ENCODE measurements at places on chromosomes 11 and 22.

DNA sequence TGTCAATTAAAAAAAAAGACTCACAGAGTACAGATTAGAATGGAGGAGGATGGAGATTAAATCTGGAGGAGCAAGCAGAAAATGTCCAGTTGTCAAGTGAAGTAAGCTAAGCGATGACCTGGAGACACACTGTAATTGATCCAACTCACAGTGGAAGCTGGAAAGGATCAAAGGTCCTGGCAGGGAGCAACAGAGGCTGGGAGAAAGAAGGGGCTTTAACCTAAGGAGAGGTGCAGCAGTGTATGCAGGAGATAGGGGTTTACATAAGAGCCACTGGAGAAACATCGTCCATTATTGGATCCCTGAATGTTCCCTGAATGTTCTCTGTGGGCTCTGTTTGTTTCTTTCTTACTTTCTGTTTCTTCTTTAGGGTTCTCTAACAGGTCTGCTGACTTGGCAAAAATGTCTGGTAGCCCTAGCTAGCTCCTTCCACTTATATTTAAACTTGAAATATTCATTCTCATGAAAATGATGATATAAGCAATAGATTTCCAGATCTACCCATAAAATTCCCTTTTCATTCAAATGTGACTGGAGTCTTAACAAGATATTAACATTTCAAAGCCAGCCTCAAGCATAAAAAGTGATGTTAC lies 30.1 kb upstream of the CAT start:
- no peak for DNase-seq

DNA sequence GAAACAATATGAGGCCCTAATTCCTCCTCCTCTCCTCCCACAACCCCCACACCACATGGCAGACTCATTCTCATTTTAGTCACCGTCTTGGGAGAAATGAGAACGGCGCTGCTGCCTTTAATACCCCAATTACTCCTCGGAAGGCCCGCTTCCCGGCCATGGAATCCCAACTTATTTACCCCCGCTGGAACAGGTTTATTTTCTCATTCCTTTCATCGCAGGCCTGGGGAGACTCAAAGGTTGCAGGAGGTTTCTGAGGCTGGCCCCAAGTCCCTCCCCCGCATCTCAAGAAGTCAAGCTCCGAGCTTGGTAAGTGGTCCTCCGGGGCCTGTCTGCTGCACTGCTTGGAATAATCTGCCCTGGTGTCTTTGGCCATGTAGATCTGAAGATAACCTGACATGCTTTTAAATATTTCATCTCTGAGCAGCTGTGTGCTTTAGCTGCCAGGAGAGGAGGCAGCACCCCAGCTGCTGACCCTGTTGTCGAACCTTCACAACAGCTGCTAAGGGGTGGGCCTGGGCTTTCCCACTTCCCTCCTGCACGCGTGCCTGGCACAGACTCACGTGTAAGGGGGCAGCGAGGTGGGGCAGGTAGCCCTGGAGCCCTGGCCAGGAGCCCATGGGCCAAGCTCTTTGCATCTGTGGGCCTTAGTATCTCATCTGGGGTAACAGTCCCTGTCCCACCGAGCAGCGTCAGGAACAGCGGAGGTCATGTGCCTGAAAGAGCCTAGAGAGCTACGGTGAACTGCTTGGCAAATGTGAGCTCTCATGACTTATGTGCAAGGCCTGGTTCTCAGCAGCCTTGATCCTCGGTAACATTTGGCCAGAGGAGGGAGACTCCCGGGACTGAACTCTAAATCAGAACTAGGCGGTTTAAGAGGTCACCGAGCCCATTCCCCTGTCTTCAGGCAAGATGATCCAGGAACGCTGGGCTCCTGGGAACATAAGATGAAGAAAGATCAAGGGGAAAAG lies 164.6 kb downstream of the ST3GAL4 start:
- no peak for DNase-seq

DNA sequence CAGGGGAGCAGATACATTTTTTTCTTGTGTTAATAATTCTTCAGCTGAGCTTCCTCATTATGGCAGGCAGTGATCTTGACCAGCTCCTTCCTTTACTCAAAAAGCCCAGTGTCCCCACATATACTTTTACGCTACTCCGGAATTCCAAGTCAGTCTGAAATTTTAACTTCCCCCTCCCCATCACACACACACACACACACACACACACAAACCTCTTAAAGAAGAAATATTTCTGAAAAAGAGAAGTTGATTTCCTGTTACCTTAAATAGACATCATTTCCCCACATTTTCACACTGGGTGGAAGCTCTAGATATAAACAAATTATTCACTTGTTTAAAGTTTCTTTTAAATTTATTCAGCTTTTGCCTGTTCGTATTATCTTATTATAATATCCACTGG lies 113.9 kb downstream of the DBX1 start:
- DNase-seq = no peak

- no peak for DNase-seq
These were observed 123.9 kb downstream of the MPPED1 start for GRCh38 chr22:43535741-43536140.

DNA sequence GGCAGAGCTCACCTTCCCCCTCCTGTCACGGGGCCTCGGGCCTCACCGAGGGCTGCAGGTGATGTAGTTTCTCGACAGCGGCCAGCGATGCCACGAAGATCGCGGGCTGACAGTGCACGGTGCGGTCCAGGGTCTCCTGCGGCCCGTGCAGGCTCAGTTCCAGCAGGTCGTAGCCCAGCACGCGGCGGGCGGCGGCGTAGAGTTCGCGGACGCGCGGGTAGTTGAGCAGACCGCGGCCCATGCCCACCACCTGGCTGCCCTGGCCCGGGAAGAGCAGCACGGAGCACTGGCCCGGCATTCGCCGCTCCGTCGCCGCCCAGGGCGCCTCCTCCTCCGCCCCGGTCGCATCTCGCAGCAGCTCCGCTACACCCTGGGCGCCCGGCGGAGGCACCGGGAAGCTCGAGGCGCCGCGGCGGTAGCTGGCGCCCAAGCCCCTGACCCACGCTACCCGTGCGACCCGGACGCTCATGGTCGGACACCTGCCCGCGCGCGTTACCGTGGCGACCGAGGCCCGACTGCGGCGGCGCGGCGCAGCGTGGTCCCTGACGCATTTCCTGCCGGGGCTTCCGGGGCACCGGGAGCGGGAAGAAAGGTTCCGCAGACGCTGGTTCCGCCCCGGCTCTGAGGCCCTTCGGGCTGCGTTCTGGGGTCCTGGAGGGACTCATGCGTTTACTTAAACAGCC lies at the start of gene MCAT:
MCAT (minus strand) TSS at position 519 of the 683 bp plus-strand sequence; CDS start at position 469, 50 bp downstream.
- no peak for DNase-seq

GRCh38 chr11:78727816-78728215 lies 153.2 kb upstream of the NARS2 start:
- DNase-seq = no peak

DNA sequence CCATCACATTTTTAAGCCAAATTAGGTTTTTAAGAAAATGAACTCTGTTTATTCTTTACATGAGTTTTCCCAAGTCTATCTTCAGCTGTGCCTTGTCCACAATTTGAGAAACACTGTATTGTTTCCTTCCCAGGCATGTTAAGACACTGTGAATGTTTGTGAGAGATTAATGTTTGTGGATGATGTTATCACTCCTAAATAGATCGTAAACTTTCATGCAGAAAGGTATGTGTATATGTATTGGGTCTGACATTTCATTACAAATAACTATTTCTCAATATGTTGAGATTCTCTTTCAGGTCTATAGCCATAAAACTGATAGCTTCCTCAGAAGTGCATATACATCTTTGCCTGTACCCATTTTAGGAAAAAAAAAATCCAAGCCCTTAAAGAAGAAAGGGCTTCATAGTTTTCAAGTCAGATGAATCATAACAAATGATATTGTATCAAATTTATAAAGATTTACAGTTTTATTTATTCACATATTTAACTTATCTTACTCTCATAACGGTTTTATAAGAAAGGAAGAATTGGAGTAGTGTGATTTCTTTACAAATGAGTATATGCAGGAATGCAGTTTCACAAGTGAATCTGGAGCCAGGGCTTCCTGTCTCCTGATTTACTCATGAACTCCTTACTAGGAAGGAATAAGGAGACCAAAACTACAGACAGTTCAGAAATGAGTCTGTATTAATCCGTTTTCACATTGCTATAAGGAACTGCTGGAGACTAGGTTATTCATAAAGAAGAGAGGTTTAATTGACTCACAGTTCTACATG lies 11.2 kb downstream of the OR8D1 start:
- no peak for DNase-seq
